ENCODE measurements at places on chromosomes 7 and 10.

DNA sequence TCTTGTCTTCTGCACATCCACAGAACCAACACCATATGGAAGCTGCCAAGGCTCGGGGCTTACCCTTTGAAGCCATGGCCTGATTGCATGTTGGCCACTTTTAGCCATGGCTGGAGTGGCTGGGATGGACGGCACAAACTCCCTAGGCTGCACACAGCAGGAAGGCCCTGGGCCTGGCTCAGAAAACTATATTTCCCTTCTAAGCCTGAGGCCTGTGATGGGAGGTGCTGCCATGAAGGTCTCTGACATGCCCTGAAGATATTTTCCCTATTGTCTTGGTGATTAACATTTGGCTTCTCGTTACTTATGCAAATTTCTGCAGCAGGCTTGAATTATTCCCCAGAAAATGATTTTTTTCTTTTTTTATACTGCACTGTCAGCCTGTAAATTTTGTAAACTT is 387.0 kb upstream of the KCND2 start:
- DNase-seq, result no peak

- no peak for DNase-seq
Observed at GRCh38 chr7:117863618-117864017, 9.6 kb downstream of the CTTNBP2 start.

DNA sequence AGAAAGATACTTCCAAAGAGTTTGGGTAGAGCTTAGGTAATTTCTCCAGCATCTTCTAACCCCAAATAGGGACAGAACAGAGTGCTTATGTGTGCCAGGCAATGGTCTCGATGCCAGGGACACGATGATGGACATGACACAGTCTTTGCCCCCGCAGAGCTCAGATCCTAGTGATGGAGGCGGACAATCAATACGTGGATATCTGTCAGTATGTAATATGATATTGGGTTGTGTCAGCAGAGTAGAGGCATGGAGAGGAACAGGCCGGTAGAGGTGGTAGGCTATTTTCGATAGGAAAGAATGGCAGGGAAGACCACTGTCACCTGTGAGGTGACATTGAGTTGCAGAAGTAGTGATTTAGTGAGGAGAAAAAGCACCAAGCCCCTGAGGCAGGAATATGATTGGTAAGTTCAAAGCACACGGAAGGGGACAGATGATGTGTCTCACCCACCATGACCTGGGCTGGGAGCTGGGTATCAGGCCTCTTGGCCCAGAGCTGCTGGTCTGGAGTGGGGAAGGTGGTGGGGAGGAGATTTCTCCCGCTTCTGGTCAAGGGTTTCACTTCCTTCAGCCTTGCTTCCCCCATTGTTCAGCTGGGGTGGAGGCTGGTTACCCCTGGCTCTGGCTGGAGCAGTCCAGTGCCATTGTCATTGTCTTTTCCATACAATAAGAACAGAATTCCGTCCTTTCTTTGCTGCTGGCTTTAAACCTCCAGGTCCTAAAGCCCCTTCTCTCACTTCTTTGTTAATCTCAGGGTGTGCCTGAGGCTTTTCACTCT is 36.0 kb upstream of the SRGN start:
- DNase-seq, result no peak

GRCh38 chr10:114626841-114627240 is 31.2 kb downstream of the ABLIM1 start:
- DNase-seq, result no peak

DNA sequence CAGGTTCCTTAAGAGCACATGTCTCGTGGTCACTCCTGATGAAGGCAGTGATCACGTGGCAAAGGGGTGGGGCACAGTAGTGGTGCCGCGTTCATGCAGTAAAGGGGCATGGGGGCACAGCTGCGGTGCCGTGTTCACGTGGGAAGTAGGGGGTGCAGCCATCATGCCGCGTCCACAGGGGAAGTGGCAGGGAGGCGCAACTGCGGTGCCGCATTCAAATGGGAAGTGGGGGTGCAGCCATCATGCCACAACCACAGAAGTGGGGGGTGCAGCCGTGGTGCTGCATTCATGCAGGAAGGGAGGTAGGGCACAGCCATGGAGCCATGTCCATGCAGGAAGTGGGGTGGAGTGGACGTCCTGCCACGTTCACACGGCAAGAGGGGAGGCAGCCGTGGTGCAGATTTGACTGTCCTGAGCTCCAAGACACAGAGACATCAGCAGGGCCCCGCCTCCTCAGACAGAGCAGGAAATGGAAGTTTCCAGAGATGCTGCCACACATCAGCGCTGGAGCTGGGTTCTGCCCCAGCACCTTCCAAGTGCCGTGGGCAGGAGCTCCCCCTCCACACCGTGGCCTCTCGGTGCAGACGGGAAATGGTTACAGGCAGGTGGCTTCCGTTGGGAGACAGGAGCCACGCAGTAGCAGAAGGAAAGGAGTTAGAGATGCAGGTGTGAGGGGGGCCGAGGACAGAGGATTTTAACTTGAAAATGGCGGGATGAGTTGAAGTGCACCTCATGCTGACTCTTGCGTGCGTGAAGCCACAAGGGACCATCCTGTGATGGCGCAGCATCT is 95.0 kb upstream of the DDC start:
- peak; percentile 37 for DNase-seq

DNA sequence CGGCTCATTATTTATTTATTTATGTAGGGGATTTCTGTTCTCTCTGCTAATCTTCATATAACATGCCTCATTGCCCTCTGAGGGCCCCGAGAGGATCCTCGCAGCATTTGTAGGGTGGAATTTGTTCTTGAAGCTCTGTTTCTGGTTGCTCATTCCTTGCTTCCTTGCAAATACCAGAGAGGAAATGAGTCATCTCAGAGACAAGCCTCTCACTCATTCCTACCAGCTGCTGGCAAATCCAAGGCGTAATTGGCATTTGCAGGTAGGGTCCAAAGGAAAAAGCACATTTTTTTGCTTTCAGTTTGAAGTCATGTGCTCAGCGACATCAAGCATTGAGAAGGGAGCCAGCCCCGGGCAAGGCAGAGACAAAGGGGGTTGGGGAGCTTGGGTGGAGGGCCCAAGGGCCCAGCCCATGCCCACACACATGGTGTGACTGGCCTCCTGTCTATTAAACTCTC is 501.6 kb downstream of the GALNT17 start:
- DNase-seq, result no peak

DNA sequence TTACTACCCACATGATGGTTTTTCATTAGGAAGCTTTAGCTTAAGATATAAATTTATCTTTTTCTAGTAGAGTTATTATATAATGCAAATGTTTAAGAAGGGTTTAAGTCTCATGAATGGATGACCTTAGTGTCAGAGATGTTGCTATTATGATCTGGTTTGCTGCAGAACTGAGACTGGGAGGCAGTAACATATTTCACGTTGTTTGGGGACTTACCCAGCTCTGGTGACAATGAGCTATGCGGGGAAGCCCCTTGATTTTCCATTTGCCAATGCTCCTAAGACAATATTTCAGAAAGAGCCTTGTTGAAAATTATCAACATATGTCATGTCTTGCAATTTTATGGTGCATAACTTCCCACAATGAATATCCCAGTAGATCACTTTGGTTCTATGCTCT is 754.6 kb downstream of the REEP3 start:
- DNase-seq, result no peak

GRCh38 chr10:86182150-86182549 is 184.4 kb downstream of the GRID1 start:
- DNase-seq, result no peak

DNA sequence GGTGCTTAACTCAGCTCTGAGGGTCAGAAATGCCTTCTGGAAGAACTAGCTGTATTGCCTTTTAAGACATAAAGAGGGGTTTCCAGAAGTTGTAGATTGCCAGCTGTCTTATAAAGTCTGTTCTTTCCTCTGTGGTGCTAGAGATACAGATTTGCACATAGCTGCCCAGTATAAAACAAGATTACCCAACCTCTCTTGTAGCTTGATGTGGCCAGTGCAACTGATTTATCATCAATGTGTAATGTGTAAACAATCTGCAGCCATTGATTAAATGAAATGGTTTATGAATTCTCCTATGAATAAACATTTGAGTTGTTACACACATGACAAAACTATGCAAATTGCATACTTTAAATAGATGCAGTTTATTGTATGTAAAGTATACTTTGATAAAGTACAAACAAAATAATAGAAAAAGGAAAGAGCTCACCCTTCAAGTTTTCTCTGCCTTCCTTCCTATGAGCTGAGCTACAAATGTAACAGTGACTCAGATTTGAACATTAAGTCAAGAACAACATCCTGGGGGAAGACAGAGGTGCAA is 195.2 kb downstream of the TMEM26 start:
- DNase-seq, result no peak
